ENCODE measurements at places on chromosomes 2 and 18.

DNA sequence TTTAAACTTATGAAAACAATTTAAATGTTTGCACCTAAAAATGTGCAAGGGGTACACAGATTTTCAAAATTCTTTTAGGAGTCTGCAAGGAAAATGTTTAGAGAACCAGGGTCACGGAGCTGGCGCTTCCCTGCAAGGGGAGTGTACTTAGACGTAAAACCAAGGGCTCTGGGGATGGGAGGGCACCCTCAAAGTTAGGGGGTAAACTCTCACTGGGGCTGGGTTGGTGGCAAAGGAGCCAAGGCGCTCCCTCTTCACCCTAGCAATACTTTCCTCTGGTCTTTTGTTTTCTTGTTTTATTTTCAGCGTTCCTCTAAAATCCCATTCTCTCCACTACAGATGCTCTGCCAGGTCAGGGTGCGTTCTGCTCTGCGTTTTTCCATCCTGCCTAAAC, 20.0 kb downstream of the TMEM247 start:
- no peak for DNase-seq

DNA sequence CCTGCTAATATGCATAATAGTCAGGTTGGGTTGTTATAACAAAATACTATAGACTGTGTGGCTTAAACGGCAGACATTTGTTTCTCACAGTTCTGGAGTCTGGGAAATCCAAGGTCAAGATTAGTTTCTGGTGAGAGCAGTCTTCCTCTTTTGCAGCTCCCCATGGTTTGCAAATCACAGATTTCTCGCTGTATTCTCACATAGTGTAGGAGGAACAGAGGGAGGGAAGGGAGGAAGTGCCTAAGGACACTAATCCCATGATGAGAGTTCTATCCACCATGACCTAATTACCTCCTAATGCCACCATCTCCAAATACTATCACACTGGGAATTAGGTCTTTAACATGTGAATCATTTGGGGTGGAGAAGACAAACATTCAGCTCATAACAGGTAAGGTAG, 20.1 kb upstream of the PTH2R start:
- no peak for DNase-seq

- no peak for DNase-seq
These were observed 710.4 kb downstream of the RNF144A start for GRCh38 chr2:7627583-7627982.

GRCh38 chr2:44237221-44237620, 38.1 kb upstream of the SLC3A1 start:
- no peak for DNase-seq

DNA sequence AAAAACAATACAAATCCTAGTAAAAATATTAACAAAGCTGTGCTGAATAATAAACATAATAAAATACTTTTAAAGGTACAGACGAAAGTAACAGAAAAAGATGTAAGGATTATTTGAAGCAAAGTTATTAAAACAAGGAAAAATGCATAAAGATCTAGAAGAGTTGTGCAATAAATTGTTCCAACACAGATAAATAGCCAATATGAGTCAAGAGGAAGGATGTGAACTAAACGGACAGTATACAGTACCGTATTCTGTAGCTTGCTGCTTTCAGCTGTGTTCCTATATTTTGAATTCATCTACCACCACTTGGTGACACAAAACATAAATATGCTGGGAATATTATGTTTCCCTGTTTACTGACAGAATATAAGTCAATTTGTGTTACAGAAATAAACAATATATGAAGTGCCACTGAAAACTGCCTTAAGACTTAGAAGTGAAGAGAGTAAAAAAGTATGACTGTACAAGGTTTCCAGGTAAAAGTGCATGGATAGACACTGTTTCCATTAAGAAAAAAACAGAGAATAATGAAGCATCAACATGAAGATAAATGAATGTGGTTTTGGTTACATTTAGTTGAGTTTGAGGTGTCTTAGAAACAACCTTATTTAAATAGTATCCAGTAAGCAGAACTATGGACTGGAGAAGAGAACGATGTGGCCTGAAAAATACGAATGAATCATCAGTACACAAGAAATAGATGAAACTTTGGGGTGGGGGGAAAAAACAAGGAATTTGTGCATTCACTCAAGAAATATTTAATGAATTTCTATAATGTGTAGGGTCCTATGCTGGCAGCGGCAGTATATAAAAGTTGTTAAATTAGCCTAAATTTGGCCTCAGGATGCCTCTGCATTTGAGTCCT, 13.1 kb downstream of the PPP3R1 start:
- no peak for DNase-seq
